ENCODE measurements at places on chromosomes 5 and 9.

DNA sequence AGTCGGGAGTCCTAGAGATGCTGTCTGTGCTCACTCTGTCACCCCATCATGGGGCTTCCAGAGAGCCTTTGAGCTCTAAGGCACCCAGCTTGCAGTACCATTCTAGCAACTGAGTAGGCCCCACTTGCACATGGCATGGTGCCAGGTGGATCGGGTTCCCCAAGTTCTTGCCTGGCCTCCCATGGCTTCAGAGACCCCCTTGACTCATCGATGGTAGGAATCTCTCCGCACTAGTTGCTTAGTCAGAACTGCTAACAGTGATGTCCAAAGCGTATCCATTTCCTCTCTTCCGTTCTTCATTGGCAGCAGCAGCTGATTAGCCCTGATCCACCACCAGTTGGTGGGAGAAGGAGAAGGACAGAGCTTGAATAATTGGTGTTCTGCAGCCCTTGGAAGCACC is 70.3 kb upstream of the RARS1 start:
- no peak for DNase-seq

- no peak for DNase-seq
These were observed 188.3 kb downstream of the CDK5RAP2 start for GRCh38 chr9:120391691-120392090.

DNA sequence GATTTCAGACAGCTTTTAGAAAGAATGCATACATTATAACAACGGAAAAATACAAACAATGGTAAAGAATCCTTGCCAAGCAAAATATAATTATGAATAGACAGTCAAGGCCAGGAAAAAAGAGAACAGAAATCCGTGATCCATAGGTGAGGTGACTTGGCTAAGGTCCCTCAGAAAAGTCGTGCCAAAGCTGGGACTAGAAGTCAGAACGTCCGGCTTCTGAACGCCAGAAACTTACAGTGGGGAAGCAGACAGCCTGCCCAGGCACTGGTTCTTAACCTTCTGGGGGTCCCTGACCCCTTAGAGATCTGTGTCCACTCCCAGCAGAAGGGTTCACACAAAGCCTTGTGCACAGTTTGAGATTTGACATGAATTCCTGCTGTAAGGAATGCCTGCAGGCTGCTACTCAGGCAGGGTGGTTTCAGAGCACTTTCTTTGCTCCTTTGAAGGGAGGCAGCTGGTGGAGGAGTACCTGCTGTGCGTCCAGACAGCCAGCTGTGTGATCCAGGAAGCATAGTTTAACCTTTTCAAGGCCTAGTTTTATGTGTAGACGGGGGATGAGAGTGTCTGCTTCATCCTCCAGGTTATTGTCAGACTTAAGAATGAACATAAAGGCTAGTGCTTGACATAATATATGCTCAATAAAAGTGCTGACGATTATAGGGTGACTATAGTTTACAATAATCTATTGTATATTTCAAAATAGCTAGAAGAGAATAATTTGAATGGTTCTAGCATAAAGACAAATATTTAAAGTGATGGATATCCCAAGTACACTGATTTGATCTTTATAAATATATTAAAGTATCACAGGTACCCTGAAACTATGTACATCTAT is 852 bp downstream of the ARHGEF37 start:
- no peak for DNase-seq

DNA sequence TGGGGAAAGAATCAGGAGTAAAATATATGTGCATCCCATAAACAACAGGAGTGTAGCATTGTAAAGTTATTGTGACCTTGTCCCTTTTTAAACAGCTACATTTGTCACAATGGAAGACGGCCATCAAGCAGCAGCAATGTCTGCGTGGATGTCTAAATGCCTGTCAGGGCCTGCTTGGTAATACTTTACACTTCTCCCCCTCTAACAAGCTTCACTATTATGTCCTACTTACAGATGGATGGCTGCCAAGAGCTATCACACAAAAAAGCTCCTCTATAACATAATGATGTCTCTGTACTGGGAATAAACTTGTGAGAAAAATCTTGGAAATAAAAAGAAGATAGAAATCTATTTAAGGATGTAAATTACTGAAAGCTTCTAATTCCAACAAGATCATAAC is 213.0 kb downstream of the FBXL17 start:
- DNase-seq: no peak

- DNase-seq: no peak
These were observed 242.2 kb downstream of the GOLPH3 start for GRCh38 chr5:31931874-31932273.

- DNase-seq: no peak
These were observed 14.5 kb downstream of the PHAX start for GRCh38 chr5:126615286-126615685.

DNA sequence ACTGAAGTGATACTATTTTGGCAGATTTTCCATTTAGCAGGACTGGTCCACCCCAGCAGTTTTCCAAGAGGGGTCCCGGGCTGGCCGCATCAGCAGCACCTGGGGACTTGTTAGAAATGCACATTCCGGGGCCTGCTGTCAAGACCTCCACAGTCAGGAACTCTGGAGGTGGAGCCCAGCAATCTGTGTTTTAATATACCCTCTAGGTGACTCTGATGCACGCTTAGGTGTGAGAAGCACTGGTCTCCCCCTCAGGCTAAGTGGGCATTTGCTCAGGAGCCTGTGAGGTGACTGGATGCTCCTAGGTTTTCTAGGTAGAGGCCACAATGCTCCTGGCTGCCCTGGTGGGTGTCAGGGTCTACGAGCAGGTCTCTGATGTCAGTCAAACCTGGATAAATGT is 81.7 kb downstream of the DCP2 start:
- DNase-seq: no peak

- DNase-seq: no peak
These were observed 158.8 kb downstream of the TSSK1B start for GRCh38 chr5:113276001-113276400.

DNA sequence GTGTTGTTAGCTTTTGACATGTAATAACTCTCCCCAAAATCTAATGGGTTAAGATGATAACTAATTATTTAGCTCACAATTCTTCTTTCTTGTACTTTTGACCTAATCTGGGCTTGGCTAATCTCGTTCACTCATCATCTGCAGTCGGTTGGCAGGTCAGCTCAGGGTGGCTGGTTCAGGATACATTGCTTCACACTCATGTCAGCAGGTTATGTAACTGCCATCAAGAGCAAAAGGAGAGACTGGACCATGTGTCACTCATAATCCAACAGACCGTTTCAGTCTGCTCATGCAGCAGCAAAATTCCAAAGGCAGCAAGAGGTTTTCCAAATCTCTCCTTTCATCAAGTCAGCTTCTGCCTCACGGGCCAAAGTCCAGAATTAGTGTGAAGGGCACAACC is 998.4 kb upstream of the CTNND2 start:
- DNase-seq: no peak

- no peak for DNase-seq
These were observed 3.6 kb upstream of the FUT7 start for GRCh38 chr9:137035507-137035834.

GRCh38 chr5:142435410-142436115 is 110.7 kb upstream of the SPRY4 start:
- DNase-seq: no peak

DNA sequence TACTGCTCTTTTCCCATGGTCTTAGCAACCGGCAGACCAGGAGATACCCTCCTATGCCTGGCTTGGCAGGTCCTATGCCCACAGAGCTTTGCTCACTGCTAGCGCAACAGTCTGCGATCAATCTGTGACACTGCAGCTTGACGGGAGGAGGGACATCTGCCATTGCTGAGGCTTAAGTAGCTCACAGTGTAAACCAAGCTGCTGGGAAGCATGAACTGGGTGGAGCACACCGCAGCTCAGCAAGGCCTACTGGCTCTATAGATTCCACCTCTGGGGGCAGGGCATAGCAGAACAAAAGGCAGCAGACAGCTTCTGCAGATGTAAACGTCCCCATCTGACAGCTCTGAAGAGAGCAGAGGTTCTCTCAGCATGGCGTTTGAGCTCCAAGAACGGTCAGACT is 40.4 kb downstream of the MCTP1 start:
- no peak for DNase-seq

DNA sequence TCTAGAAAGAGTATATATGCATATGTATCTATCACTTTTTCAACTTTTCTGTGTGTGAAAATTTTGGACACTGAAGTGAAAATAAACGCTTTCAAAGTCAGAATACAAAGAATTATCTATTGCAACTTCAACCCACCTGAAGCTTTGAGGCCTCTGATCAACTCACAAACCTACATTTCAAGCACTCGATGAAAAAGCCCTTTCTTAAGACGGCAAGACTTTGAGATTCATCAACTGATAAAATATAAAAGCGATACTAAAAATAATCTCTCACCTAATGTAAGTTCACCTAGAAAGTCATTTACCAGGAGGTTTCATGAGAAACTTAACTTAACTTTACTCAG is 1.2 kb downstream of the GOLPH3 start:
- no peak for DNase-seq

GRCh38 chr9:126503333-126504085 is 110.2 kb upstream of the LMX1B start:
- DNase-seq: no peak

- no peak for DNase-seq
These were observed 144.3 kb downstream of the EFNA5 start for GRCh38 chr5:107526270-107526937.

DNA sequence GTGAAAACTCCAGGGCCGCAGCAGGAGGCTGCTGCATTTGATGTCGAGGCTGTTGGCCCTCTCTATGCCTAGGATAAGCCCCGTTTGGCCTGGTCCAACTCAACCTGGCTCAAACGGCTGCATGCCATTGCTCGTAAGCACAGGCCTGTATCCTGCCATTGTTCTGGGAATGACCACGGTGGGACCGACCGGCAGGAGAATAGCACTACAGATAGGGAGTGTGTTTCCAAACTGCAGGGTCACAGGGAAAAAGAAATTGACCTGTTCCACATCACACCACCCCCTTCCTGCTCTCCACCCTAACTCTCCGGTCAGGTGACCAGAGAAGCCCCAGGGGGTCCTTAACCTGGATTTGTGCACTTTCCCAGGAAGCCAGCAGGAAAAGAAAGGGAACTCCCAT is 278.7 kb upstream of the KLF4 start:
- DNase-seq: no peak

DNA sequence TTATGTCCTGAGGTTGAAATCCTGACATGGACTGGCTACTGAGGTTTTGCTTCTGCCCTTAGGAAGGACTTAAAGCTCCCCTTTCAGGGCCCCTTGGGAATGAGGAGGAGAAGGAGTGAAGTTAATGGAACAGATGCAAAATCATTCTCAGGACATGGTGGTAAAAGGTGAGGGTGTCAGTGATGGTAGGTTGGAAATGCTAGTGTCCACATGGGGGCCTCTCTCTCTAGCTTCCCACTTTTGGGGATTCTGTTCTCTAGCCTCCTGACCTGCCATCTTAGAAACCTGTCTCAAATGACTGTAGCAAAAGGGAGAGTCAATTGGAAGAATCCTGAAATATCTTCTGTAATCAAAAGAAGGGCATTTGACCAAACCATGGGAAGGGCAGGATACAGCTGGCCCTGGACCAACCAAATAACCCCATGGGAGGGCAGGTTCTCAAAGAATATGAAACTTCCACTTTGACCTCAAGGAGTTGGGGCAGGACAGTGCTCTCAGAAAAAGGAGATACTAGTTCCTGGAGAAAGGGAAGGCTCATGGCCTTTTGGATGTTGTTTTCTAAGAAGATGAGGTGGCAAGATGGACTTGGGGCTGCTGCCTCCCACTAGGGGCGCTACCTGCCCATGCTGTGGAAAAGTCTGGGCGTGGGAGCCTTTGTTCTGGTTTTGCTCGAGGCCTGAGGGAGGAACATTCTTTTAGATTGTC is 21.2 kb upstream of the MLANA start:
- no peak for DNase-seq

DNA sequence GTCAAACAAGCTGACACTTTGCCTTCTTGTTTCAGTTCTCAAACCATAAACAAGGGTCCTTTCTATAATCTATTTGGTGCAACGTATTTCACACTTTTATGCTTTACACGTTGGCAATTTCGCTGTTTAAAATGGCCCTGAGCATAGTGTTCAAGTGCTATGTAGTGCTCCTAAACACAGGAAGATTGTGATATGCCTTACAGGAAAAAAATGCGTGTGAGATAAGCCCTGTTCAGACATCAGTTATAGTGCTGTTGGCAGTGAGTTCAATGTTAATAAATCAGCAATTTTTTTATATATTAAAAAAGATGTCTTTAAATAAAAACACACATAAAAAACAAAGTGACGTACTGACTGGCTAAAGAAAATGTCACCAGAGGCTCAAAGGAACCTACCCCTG is 23.9 kb downstream of the CLINT1 start:
- DNase-seq: no peak

GRCh38 chr9:37061768-37062167 is 27.7 kb upstream of the PAX5 start:
- no peak for DNase-seq

GRCh38 chr5:172768573-172769341 is 2.2 kb downstream of the DUSP1 start:
- peak; percentile 69 for DNase-seq

GRCh38 chr5:36734422-36734821 is 128.0 kb downstream of the SLC1A3 start:
- no peak for DNase-seq

- no peak for DNase-seq
These were observed 20.8 kb downstream of the VCAN start for GRCh38 chr5:83492331-83492730.

- DNase-seq: no peak
These were observed 212.6 kb downstream of the ARHGAP26 start for GRCh38 chr5:142982821-142983200.

GRCh38 chr9:87581513-87581912 is 83.8 kb downstream of the DAPK1 start:
- DNase-seq: no peak

- peak; percentile 46 for DNase-seq
These were observed 66.4 kb downstream of the MACROH2A1 start for GRCh38 chr5:135332519-135333150.

DNA sequence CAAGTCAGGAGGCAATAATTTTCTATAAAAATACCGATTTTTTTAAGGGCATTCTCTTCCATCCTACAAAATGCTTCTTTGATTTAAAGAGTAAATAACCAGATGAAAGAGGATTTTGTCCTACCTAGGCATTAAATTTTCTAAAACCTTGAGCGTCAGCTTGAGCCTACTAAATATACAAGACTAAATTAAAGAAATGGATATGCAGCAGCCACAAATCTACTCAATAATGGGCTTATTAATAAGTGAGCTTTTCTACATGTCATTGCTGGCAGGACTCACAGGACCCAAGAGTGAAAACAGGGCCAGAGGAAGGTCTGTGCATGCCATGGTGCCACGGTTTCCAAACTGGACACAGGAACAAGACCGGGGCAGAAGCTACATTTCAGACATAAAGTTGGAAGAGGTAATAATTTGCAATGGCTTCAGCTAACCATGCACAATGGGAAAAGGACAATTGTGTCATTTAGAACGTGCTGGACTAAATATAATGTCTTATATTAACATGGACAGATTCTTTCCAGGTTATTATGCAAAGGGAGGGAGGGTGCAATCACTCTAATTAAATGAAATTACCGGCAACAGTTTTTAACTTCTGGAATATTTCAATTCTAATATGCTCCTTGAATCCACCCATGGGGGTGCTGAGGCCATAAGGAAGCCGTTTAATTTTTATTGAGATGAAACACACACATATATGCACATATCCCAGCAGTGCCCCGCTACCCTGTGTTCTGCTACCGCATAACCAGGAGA is 5.2 kb downstream of the WHRN start:
- no peak for DNase-seq

All from Panc1 (cell line).